ENCODE measurements at places on chromosomes 13 and 19.

DNA sequence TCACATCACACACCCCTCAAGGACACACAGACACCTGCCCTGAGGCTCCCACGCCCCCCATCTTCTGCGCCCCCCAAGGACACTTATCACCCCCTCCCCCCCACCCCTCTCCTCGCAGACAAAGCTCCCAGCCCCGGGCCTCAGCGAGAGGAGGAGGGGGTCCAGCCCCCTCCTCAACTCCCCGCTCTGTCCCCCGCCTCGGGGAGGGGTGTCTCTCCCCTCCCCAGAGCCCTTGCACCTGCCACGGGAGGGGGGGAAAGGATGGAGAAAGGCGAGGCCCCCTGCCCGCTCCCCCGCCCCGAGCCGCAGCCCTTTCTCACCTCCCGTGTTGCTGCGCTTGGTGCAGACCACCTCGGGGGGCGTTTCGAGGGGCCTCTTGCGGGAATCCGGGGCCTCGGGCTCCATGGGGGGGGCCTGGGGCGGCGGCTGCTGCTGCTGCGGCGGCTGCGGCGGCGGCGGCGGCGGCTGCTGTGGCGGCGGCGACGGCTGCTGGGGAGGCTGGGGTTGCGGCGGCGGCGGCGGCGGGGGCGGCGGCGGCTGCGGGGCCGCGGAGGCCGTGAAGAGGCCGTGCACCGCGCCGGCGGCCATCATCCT, 621 bp downstream of the NOVA2 start:
- DNase-seq, result peak; percentile 27

- no peak for DNase-seq
These were observed 9.6 kb upstream of the HTR2A start for GRCh38 chr13:46906405-46906804.

DNA sequence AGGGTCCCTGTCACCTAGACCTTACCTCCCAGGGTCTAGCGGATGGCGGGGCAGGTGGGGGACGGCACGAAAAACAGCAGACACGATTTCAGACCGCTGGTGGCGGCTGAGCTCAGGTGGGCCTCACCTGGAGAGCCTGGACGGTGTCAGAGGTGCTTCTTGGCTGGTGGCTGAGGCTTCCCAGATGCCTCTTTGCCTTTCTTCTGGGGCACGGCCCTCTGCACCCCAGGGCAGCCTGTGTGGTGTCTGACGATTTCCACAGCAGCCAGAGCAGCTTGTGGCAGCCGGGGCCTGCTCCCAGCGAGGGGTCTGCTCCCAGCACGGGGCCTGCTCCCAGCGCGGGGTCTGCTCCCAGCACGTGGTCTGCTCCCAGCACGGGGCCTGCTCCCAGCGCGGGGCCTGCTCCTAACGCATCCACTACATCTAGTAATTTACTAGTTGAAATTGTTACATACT, 66.7 kb downstream of the ATP11A start:
- no peak for DNase-seq

DNA sequence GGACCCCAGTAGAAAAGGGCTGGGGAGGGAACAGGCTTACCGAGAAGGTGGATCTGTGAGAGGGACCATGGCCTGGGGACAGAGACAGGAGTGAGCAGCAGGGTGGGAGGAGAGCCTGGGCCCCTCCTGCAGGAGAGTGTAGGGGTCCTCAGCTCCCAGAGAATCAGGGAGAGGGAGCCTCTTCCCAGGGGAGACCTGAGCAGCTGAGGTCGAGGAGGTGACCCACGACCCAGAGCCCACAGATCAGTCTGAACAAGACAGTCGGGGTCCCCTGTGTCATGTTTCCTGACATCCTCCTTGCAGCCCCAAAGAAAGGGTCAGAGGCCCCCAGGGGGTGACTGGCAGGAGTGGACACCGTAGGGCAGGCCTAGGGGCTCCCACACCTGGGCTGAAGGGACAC, 6.7 kb downstream of the CEACAM4 start:
- DNase-seq, result no peak

DNA sequence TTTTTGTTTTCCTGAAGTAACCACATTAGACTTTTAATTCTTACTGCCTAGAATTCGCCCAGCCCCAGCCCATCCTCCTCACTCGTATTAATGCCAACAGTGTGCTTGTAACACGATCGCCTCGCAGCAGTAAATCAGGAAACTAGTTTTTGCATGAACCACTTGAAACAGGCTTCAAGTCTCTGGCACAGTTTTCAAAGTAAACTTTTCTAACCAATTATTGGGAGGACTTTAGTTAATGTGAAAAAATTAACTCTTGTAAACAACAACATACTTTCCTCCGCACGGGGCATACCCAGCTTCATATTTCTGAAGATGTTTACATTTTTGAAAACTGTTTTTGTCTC, 39.2 kb downstream of the TNFRSF19 start:
- DNase-seq, result peak; percentile 77

DNA sequence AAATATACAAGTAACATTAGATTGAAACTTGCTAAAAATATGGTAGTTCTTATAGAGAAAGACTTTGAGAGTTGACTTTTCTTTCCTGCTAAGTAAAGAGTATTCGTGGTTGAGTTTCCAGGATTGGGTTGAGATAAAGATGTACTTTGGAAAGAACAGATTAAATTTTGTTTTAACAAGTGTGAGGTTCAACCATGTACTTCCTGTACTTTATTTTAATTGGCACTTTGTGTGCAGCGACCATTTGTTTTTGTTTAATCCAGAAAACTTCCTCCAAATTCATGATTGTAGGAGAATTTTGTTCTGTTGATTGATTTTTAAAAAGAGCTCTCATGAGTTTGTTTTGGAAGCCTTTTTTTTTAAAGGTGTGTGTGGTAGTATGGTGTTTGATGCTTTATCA, 46.9 kb downstream of the PAN3 start:
- no peak for DNase-seq

DNA sequence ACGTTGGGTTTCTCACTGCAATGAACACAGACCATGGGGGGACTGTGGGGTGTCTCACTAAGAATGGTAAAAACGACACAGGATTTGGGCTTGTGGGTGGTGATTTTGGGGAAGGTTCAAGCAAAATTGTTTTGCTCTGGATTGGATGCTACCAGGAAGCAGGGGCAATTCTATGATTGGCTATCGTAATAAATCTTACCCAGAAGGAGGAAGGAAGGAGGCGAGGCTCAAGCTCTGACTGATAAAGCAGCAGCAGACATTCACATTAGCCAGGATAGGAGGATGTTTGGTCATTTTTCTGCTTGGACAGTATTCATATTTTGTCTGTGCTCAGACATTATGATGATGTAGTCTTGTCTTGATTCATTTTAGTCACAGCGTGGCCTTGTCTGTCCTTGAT, 1.5 kb downstream of the ZNF576 start:
- no peak for DNase-seq

DNA sequence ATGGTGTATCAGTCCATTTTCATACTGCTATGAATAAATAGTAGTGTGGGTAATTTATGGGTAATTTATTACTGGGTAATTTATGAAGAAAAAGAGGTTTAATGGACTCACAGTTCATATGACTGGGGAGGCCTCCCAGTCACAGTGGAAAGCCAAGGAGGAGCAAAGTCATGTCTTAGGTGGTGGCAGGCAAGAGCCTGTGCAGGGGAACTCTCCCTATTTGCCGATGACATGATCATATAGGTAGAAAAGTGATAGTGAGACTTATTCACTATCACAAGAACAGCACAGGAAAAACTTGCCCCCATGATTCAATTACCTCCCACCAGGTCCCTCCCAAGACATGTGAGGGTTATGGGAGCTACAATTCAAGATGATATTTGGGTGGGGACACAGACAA, 1137.7 kb downstream of the UQCRFS1 start:
- DNase-seq, result no peak

DNA sequence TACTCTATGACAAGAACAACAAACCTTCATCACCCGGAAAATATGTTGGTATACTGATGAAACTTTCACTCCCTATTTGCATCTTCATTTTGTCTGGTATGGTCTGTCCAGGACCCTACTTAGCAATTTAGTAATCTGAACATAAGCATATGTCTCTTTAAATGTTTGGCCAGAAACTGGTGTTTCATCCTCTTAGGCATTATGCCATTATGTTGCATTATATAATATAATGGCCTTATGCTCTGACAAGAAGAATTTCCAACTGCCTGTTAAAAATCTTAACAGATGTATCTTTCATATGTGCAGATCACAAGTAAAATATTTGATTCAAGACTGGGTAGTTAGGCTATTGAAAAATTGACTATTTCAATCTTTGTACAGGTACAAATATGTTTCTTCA, 610.6 kb upstream of the PRR20A start:
- no peak for DNase-seq

Data from astrocyte of the hippocampus (primary cell).